ENCODE measurements at places on chromosomes 12 and 14.
A peak's percentile ranks its signal among the peaks of the same experiment; 100 is the strongest.

- no peak for DNase-seq
These were observed 116.1 kb downstream of the DUSP6 start for GRCh38 chr12:89236237-89236636.

- DNase-seq: peak; percentile 84
These were observed at the start of gene MON2 for GRCh38 chr12:62466594-62467491. TSS of gene MON2 (plus strand) at chr12:62466826. CDS start at chr12:62467208, 382 bp downstream.

GRCh38 chr12:118354903-118355302 is 17.8 kb downstream of the TAOK3 start:
- DNase-seq: no peak

DNA sequence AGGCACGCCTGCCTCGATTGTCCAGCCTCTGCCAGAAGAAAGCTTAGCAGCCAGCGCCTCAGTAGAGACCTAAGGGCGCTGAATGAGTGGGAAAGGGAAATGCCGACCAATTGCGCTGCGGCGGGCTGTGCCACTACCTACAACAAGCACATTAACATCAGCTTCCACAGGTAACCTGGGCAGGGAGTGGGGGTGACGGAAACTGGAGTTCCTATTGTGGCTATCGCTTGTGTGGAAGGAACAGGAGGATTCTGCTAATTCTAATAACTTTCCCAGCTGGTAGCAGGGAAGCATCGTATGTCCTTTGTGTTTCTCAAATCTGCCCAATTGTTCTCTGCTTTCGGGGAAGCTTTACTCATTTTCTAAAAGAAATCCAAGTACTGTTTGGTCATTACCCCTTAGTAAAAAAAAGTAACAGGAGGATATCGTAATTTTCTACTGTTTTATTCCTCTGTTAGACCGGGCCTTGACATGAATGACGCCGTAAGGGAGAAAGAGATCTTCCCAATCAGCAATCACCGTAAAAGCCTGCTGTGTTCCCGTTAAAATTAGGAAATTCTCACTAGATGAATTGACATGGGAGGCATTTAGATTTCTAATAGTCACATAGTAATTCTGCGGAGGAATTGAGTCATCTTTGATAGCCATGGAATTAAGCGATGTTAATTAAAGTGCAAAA is 449 bp downstream of the THAP2 start:
- DNase-seq: no peak

GRCh38 chr12:12562016-12562483 is 613 bp downstream of the DUSP16 start:
- DNase-seq: no peak

GRCh38 chr14:31879661-31880348 is 197.3 kb upstream of the ARHGAP5 start:
- no peak for DNase-seq

GRCh38 chr14:36070031-36070719 is 106.3 kb downstream of the PTCSC3 start:
- DNase-seq: peak; percentile 21
